ENCODE measurements at places on chromosomes 13 and 19.
A peak's percentile ranks its signal among the peaks of the same experiment; 100 is the strongest.

DNA sequence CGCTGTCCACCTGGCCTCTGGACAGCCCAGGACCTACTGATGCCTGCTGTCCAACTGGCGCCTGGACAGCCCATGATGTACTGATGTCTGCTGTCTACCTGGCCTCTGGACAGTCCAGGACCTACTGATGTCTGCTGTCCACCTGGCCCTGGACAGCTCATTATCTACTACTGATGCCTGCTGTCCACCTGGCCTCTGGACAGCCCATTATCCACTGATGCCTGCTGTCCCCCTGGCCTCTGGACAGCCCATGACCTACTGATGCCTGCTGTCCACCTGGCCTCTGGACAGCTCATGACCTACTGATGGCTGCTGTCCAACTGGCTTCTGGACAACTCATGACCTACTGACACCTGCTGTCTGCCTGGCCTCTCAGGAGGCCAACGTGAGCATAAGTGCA lies 208.1 kb downstream of the TEX29 start:
- no peak for DNase-seq

DNA sequence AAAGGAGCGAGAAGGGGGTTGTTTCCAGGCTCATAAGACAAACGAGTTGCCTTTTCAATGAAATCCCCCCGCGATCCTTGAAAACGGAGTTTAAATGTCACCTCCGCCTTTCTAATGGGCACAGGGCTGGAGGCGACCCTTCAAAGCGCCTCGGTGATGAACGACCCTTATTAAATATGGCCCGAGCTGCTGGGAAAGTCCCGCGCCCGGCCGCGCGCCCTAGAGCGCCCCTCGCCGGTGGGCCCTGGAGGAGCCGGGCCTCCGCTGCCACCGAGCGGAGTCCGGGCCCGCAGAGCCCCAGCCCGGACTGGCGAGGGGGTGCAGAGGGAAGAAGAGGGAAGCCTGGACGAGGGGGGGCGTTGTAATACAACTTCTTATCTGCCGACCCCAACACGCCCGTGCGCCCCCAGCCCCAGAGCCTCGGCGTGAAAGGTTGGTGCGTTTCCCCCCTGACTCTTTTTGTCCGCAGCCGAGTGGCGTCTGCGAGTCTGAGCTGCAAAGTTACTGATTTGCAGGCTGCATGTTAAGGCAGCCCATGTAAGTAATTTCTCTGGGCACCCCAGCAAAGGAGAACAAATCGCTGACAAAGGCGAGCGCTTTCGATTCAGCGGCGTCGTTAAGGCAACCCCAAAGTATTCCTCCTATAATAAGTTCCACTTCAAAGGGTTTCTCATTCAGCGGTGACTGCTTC lies 11.9 kb downstream of the ZIC5 start:
- DNase-seq = no peak

DNA sequence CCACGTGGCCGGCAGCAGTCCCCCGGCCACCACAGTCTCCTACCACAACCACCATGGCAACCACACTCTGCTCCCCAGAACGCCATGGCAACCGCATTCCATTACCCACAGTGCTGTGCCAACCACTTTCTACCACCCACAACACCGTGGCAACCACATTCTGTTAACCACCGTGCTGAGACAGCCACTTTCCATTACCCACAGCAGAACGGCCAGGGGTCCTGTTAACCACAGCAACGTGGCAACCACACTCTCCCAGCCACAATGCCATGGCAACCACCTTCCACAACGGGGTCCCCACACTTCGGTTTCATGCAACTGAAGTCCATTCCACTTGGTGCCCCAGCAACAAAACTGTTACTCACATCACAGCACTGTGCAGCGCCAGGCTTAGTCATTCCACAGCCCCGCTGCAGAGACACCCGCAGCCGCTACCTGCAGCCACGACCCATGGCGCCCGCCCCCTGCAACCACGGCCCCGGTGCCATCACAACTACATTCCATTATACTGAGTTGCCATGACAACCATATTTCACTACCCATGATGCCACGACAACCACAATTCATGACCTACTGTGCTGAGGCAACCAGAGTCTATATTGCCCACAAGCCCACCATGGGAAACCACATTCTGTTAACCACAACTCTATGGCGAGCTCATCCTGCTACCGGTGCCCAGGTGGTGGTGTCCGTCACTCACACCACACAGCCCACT lies 10.0 kb downstream of the DPF1 start:
- peak; percentile 63 for DNase-seq

DNA sequence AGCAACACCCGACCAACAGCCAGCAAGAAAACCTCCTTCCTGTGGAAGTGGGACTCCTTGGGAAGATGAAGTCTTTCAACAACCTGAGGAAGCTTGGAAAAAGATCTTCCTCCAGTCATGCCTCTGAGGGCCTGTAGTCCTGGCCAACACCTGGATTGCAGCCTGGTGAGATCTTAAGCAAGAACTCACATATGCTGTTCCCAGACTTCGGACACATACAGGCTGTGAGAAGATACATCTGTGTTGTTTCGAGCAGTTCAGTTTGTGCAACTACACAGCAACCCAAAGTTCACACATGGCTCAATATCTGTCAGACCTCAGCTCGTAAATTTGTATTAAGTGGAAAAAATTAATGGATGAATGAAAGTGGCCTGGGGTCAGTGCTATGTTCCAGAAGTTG lies 65.1 kb upstream of the UBAC2 start:
- no peak for DNase-seq

DNA sequence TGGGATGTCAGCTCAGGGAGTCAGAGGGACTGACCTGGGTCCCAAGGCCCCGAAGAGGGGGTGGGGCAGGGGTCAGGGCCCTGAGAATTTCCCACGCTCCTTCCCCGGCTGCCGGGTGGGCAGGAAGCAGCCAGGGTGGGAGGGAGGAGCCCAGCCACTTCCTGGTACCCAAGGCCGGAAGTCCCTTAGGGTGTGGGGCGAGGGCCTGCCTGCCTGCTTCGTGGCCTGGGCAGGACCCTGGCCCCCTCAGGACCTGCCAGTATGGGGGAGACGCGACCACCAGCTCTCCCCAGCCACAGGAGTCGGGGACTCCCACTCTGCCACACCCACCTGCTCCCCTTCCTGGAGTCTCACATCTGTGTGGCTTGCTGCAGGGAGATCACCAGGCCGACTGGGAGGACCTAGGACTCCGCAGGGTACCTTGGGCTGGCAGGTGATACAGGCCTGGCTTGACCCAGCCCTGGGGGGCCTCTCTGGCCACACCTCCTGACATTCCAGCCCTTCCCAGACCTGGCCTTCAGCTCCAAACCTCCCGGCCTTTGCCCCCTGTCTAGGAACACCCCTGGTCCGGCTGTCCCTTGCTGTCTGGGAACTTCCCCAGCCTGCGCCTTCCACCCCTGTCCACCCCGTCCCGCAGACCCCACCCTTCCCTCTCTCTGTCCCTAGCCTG lies 9.8 kb upstream of the CIRBP start:
- no peak for DNase-seq

DNA sequence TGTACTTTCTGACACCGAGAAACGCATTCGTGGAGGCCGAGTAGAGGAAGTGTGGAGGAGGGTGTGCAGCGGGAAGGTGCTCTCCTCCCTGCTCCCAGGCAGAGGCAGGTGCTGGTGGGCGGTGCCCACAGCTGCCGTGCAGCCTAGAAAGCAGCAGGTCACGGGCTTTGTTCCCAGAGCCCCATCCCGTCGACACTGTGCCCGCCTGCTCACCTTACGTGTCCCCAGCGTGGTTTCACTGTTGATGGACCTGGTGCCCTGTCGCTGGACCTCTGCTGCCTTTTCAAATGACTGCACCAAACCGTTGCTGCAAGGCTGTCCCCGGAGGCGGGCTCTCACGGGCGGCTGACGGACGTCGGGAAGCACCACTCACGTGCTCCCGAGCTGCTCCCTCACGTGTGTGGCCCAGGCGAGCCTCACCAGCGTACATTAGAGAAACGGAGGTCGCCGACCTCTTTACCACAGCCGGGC lies 20.8 kb downstream of the PLEKHJ1 start:
- no peak for DNase-seq

DNA sequence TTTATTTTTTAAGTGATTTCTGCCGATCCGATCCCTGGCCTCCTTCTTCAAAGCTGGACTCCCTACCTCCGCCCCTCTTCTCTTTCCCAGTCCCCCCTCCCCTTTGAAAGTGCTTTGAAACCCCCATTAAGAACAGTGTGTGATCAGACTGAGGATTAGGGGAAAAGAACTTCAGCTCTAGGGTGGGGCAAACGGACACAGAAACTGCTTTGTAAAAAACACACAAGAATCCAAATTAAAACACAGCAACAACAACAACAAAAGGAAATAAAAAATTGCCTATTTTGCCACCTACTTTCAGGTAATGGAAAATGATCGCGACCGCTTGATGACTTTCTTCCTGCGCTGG lies 1.4 kb downstream of the SPRY2 start:
- no peak for DNase-seq

DNA sequence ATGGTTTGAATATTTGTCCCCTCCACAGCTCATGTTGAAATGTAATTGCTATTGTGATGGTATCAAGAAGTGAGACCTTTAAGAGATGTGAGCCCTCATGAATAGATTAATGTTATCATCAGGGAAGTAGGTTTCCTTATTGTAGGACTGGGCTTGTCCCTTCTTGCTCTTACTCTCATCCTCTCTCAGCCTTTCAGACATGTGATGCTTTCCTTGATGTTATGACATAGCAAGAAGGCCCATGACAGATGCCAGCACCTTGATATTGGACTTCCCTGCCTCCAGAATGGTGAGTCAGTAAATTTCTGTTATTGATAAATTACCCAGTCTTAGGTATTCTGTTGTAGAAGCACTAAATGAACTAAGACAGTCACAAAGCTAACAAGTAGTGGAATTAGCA lies 5.7 kb upstream of the ZMYM2 start:
- no peak for DNase-seq

GRCh38 chr13:106401081-106401480 lies 134.4 kb downstream of the EFNB2 start:
- DNase-seq = no peak

DNA sequence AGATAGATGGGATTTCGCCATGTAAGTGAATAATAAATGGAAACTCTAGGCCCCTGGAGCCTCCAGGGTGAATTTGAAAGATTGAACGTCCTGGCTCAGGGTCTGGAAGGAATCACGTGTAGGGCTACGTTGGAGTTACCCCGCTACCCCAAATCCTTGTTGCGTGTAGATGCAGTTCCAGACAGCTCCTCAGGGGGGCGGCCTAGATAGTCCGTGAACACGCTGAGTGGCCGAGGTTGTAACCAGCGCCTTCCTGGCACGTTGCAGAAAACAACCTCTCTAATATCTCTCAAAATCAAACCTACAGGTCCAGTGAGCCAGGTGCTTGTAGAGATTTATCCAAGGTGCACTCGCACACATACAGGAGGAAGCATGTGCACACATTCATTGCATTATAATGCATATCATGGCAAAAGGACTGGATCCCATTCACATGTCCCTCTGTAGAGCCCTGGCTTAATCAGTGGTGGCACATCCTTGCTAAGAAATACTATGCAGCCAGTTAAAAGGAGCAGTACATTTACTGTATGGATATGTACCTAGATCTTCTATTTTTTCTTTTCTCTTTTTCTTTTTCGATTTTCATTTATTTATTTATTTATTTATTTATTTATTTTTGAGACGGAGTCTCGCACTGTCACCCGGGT lies 2.5 kb upstream of the KEAP1 start:
- peak; percentile 32 for DNase-seq

DNA sequence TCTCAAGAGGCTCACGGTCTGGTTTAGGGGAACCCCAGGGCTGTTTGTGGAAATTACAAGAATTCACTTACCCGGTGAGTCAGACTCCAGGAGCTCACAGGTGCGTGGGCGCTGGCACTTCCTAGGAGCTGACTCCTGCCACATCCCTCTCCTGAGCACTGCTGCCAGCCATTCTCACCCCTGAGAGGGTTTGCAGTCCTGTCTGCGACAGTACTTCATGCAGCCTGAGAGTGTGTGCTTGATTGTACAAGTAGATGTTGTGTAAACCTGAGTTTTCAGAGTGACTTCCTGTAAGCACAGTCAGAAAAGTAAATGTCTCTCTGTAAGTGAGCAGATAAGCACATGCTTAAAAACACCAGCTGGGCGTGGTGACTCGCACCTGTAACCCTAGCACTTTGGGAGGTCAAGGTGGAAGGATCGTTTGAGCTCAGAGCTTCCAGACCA lies 8.1 kb downstream of the MRPL4 start:
- DNase-seq = no peak

- DNase-seq = no peak
Observed at GRCh38 chr13:28297341-28297740, 159.0 kb downstream of the PAN3 start.

DNA sequence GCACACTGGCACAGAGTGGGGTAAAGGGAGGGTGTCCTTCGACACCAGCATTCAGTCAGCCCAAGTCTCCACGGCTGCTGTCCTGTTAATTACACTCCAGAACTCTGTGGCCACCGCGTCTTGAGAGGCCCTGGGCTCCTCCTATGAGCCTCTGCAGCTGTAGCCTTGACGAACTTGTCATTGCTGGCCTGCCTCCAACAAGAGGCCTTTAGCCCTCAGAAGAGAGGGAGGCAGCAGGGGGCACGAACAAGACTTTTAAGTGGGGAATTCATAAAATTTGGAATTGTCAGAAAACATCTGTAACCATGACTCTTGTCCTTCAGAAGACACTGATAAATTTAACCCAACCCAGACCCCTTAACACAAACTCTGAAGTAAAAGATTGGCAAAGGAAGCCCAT lies 241.9 kb downstream of the UQCRFS1 start:
- DNase-seq = no peak

DNA sequence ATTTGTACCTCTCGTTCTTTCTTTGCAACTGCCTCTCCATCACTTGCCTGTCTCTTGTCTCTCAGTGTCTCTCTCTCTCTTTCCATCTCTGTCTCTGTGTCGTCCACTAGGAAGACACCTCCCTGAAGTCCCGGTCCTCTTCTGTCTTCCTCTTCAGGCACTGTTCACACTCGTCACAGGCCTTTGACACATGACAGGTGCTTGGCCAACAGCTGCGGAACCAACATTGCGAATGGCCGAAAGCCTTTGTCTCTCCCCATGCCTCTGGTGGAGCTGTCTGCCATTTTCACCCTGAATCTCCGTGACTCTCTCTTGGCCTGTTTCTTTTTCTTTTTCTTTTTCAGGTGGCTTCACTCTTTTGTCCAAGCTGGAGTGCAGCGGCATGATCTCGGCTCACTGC lies 2.8 kb downstream of the HIPK4 start:
- no peak for DNase-seq

DNA sequence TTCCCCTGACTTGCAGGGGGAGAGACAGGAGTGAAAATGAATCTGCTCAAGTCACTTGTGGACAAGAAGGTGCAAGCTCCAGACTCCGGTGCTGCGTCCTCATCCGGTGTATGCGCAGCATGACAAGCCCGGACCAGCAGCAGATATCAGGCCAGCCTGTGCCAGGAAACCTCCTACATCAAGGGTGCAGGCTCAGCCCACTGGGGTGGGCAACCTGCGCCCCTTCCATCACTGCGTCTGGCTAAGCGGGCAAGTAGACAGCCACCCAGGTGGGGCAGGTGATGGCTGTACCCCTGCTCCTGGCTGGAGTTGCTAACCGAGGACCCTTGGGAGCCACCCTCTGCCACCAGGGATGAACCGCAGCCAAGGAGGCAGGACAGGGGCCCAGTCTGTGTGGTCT lies 32.9 kb upstream of the SLC15A1 start:
- no peak for DNase-seq

- DNase-seq = no peak
Observed at GRCh38 chr13:113638806-113639205, 19.2 kb downstream of the ATP4B start.

All from anterior cingulate cortex (tissue), 58 donors.